ENCODE measurements at places on chromosomes 7 and 10.

- DNase-seq, result no peak
Measured at GRCh38 chr7:155792315-155792960, 19.8 kb downstream of the SHH start.

- no peak for DNase-seq
Measured at GRCh38 chr7:139842401-139843210, 13.5 kb downstream of the TBXAS1 start.

DNA sequence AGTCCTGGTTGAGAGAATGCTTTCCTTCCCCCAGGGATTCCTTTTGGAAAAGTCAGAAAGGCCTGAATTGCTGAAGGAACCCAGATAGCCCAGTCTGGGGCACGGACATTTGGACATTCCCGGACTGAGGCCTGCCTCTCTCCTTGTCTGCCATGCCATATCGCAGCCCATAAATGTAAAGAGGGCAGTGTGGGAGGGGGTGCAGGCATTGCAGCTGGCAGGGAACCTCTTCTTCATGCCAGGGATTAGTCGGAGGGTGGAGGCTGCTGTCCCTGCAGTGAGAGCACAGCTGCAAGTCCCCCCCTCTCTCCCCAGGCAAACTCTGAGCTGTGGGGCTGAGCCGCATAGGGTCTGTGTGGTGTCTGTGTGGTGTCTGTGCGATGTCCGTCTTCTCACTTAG lies 486.0 kb upstream of the MKI67 start:
- no peak for DNase-seq

- no peak for DNase-seq
Measured at GRCh38 chr10:22477334-22478287, 132.3 kb downstream of the SPAG6 start.

DNA sequence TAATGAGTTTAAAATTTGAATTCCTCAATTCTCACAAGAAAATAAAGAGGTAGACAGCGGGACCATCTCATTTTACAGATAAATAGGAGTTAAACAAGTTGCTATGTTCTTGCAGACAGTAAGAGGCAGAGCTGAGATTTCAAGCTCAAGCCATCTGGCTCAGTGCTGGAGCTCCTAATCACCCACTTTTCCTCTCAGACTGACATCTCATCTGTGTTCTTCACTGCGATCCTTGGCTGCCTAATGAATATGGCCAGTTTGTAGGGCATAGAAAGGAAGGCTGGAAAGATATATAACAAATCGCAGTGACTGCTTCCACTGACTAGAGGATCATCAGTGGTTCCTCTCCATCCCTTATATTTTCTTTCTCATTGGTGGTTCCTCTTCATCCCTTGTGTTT lies 151.2 kb downstream of the MPP7 start:
- no peak for DNase-seq

Data from CD4-positive, alpha-beta T cell treated with Interleukin-1 beta for 1 hour (primary cell).